ENCODE measurements at places on chromosomes 13 and 19.

DNA sequence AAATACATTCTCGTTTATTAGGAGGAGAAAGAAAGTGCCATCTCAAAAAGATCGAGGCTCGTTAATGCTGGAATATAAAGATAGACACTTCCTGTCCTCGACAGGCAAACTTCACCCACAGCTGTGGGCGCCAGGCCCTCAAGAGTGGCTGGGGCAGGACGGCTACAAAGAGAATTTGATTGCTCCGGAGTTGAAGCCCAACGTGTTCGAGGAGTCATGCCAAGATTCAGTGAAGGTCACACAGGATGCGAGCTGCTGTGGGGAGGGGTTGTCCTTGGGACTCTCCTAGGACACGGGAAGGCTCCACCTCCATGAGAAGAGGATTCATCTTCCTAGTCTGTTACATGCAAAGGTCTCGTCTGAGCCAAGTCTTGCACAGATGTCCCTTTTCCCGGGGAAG lies 16.3 kb upstream of the PTPRS start:
- no peak for DNase-seq

- no peak for DNase-seq
These were observed 39.1 kb downstream of the EFNB2 start for GRCh38 chr13:106496072-106496997.

GRCh38 chr19:21900401-21900800 lies 64.4 kb upstream of the ZNF43 start:
- no peak for DNase-seq

DNA sequence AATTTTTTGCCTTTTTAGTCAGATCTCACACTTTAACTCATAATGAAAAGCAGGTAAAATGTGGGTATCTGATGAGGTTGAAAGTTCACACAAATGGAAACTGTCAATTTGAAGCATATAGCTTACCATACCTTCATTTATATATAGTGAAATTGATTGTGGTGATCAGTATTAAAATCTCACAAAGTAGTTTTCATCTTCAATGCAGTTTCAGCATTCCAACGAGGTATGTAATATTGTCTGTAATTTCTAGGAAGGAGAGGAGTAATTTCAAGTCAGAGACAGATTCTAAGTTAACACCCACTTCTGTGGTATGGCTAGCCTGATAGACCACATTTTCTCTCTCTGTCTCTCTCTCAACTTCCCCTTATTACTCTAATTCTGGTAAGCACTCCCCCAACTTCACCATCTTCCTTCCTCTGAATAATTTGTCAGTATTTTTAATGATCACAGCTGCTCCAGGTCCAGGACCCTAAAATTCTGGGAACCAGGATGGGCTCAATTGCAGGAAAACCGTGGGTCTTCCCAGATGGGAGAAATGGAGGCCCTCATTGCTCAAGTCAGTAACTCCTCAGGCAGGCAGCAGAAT lies 455.7 kb downstream of the FGF9 start:
- DNase-seq = no peak

GRCh38 chr19:33627962-33628839 lies 6.4 kb downstream of the CHST8 start:
- no peak for DNase-seq

DNA sequence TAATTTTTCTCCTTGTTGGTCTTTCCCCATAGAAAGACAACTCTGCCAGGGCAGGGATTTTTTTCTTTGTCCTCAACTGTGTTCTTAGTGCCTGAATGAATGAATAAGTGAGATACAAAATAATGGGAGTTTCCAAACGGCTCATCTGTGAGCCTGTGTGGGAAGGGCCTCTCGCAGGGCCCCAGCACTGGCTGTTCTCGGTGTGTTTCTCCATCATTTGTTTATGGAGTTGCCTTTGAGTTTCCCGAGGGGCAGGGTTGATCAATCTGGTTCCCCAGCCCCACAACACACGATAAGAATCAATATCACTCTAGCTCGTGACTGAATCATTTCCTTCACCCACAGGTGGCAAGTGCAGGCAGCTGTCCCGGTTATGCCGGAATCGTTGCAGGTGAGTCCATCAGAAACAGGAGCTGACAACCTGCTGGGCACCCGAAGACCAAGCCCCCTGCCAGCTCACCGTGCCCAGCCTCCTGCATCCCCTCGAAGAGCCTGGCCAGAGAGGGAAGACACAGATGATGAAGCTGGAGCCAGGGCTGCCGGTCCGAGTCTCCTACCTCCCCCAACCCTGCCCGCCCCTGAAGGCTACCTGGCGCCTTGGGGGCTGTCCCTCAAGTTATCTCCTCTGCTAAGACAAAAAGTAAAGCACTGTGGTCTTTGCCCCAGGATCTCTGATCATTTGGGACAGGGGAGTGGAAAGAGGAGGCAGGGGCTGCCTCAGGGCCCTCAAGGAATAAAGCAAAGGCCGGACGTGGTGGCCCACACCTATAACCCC lies 14.9 kb downstream of the FXYD5 start:
- DNase-seq = no peak

GRCh38 chr13:99548448-99548847 lies 47.2 kb downstream of the TM9SF2 start:
- no peak for DNase-seq

DNA sequence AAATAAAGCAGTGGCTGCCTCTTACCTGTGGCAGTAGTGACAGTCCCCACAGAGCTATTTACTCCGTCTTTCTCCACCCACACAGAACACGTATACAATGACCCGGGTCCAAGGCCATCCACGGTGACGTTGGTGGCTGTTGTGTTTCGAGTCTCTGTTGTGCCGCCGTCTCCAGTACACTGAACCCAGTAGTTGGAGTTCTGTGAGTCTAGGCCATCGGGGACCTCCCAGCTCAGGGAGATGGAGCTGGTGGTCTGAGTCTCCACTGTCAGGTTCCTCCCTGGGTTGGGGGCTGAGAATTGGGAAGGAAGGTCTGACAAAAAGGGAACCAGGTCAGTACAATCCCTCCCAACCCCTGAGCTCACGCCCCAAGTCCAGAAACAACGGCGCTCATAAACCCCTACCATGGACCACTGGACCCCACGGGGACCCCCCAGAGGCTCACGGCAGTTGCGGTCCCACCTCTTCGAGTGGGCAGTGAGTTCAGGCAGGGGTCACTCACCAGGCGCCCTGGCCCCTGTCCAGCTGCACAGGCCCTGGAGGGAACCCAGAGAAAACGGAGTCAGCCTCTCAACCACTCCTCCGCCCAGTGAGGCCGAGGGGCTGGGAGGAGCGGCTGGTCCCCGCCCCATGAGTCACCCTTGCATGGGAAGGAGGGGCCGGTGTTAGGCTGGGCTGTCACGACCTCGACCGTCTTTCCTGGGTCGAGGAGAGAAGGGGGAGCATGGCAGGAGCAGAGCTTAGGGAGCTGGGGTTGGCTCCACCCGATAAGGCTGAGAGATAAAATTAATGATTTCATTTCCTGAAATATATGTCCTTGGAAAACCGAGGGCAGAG lies 2.4 kb downstream of the PTPRH start:
- peak; percentile 94 for DNase-seq

DNA sequence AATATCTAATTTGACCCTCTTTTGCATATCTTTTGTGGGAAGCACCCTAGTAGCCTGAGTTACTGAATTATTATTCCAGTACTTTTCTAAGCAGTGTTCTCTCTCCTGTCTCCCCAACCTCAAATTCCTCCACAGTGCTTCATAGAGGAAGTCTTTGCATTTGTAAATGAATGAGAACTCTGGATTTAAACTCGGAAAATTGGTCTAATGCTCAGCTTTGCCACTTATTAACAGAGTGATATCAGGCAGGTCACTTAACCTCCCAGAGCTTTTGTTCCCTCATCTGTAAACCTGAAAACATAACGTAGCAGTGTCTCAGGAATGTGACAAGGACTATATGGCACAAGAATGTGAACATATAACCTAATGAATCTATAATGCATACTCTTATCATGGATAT lies 26.2 kb downstream of the FREM2 start:
- no peak for DNase-seq

DNA sequence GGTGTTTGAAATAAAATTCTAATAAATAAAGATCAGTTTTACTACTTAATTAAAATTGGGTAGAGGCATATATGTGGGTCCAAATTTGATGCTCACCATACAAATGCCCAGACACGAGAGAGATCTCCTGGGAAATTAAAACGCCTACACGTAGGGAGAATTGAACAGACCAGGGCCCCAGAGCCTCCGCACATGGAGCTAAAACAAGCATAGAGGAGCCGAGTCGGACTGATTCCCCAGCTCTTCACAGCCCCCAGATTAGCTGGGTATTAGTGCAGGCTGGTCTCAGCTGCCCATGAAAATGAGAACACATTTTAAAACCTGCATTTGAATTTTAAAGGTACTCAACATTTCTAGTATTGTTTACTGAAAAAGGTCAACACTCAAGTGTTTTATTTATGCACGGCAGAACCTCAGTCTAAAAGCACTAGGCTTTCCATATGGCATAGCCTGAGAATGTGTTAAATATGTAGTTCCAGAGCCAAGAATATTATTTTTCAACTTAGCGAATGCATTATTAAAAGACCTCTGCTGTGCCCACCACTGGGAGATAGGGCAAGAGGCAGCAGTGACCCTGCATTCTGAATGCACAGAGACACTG lies 344.8 kb downstream of the ENOX1 start:
- no peak for DNase-seq

DNA sequence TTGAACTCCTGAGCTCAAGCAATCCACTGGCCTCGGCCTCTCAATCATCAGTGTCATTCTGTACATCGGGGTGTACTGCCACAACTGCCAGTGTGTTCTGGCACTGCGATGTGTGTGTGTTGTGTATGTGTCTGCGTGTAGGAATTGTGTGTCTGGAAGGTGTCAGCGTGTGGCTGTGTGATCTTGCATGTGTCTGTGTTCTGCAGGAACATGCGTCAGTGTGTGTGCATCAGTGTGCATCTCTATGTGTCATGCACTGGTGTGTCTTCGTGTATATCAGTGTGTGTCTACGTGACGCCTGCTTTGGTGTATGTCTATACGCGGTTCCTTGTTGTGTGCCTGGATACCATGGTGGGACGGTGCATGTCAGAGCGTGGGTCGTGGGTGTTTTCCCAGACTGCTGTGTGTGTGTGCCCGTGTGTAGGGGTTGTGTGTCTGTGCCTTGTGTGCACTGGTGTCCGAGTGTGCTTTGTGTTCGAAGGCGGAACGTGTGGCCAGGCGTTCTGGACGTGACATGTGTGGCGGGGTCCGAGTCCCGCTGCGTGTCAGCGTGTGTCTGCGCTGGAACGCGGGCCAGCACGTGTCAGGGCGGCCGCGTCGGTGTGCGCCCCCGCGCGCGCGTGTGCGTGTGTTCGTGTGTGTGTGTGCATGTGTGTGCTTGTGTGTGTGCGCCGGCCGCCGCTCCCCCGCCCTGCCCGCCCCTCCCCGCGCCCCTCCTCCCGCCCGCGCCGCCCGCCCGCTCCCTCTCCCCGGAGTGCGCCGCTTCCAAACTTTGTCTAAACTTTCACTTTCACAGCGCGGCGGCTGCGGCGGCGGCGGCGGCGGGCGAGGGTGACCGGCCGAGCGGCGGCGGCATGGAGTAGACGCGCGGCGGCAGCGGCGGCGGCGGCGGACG lies at the start of gene NFIX:
NFIX (plus strand) TSS at position 775 of the 895 bp plus-strand sequence. CDS start 363 bp downstream, outside the sequence.
- no peak for DNase-seq

All from fibroblast of mammary gland (primary cell).